ENCODE measurements at places on chromosomes 13 and 19.

- DNase-seq = no peak
These were observed 485.5 kb downstream of the DIAPH3 start for GRCh38 chr13:59677966-59678814.

DNA sequence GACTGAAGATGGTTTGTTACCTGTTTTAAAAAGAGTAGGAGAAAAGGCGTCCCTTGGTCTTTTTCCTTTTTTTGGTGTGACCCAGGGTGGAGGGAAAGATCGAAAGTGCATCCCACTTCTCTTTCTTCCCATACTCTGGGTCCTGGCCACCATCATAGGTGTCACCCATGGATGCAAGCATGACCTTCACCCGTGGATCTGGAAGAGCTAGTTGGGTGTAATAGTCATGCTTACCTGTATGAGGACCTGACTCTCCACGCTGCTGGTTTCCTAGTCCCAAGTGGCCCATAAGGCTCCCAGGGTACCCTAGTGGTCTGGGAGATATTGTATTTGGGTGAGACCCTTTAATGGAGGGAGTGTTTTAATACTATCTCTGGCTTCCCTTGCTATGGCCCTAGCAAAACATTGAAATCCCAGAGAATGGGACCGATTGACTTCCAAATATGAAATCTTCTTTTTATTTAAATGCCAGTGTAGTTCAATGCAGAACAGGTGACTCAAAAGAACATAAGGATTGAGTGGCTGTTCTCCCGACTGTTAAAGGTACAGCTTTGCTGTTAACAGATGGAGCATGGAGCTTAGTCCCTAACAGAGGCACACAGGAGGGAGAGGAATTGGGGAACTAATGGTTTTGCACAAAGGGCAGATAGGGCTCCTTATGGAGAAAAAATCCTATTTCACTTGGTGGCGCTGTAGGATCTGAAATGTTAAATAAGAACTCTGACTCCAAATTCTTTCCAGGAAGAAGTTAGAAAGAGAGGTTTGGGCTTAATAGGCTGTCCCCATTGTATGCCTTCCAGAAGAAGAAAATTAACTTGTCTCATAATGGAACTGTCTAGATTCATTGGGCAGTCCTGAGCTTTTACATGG, 7.0 kb upstream of the ZNF550 start:
- no peak for DNase-seq

DNA sequence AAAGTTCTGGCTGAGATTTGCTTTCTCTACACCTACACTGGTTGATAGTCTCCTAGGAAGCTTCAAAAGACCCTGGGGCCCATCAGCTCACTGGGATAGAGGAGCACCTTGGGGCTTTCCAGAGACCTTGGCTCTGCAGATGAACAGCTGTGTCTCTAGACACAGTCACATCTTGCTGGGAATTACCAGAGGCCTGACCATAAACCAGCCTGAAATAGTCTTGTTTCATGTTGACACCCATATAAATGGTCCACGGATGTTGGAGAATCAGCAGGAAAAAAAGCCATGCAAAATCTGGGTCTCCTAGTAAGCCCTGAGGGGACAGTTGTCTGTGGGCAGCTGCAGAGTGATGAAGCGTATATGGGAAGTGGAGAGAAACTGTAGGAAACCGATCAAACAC, 207.6 kb downstream of the DNAJC15 start:
- DNase-seq = no peak

- DNase-seq = no peak
These were observed 65.1 kb downstream of the KCNRG start for GRCh38 chr13:50080203-50080910.

- DNase-seq = no peak
These were observed 383.3 kb downstream of the RFC3 start for GRCh38 chr13:34201050-34201913.

DNA sequence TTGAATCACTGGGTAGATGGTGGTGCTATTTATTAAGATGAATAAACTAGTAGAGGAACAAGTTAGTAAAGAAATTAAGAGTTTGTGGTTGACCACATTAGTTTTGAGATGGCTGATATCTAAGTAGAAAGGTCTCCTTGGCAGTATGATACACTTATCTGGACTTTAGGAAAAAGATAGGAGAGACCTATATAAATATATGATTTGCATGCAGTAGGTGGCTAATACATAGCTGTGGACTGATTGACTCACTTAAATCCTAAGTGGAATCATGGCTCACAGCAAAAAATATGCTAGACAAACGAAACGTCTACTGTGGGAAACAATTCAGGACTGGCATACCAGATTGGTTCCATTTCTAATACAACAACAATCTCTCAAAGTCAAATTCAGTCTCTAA, 92.0 kb downstream of the CAB39L start:
- no peak for DNase-seq

DNA sequence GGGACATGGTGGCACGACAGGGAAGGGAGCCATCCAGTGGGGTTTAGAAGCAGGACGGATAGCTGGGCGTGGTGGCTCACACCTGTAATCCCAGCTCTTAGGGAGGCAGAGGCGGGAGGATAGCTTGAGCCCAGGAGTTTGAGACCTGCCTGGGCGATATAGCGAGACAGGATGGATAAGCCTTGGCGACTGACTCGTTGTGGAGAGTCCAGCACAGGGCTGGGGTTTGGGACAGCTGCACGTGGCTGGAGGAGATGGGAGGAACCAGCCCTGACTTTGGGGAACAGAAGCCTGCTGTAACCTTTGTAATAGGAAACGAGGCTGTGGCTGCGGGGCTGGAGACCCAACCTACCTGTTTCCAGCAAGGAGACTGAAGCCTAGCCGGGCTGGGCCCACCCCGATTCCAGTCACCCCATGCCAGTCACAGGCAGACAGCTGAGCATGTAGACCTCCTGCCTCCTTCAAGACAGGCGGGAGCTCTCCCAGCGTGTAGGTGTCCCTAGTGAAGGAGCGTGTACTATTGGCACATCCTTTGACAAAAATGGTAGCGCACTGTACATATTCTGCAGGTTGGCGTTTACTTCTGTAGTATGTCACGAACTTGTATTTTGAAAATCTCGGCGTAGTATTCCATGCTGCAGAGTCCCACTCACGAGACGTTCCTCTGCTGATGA, 8.0 kb downstream of the LENG1 start:
- no peak for DNase-seq

GRCh38 chr13:75316427-75316826, 165.5 kb downstream of the TBC1D4 start:
- DNase-seq = no peak

All from cerebellar nuclear complex (tissue), 1 donor.